ENCODE measurements at places on chromosomes 6 and 20. TPM values are rescaled to one million over a fixed set of nuclear protein-coding genes. Genes with fewer than 3 reads are reported as not detected.

GRCh38 chr20:46562373-46563169 lies 12.1 kb upstream of the OCSTAMP start:
- peak; percentile 4 for DNase-seq

DNA sequence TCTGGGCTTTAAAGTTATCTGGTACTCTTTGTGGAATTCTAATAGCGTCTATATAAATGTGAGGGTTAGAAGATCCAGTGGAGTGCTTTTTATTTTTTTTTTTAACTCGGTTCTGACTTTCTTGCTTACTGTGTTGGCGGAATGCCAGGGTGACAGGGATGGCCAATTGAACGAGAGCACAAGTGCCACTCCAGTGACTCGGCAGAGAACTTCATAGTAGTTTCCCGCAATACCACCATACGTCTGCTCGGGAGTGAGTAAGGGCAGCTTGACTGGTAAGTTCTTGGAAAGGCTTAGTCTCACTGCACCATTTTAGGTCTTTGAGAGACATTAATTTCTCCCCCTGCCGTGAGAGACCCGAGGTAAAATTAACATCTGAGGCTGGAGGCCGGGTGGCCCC lies 49.4 kb upstream of the TULP1 start:
- DNase-seq, result no peak

DNA sequence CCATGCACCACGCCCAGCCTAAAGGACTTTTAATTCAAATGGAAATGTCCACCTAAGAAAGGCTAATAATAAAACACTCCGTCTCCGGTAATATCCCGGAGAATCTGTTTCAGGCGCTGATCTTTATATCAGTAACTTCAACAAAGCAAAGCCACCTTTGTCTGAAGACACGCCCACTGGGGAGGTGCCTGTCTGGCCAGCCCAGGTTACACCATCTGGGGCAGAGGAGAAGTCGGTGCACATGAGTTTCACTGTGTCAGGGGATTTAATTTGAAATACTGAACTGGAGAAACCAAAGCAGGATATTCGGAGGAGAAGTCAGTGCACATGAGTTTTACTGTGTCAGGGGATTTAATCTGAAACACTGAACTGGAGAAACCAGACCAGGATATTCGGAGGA lies 9.4 kb downstream of the SERPINB6 start:
- no peak for DNase-seq

- peak; percentile 44 for DNase-seq
Measured at GRCh38 chr6:51025082-51025777, 206.6 kb downstream of the TFAP2B start.

The HLA-DPA1 gene
- polyA plus RNA-seq, result not detected

The TMEM14C gene
- 246 TPM for polyA plus RNA-seq

- DNase-seq, result no peak
Measured at GRCh38 chr6:23415819-23416427, 710.1 kb upstream of the NRSN1 start.

The OR2B6 gene
- not detected for polyA plus RNA-seq

DNA sequence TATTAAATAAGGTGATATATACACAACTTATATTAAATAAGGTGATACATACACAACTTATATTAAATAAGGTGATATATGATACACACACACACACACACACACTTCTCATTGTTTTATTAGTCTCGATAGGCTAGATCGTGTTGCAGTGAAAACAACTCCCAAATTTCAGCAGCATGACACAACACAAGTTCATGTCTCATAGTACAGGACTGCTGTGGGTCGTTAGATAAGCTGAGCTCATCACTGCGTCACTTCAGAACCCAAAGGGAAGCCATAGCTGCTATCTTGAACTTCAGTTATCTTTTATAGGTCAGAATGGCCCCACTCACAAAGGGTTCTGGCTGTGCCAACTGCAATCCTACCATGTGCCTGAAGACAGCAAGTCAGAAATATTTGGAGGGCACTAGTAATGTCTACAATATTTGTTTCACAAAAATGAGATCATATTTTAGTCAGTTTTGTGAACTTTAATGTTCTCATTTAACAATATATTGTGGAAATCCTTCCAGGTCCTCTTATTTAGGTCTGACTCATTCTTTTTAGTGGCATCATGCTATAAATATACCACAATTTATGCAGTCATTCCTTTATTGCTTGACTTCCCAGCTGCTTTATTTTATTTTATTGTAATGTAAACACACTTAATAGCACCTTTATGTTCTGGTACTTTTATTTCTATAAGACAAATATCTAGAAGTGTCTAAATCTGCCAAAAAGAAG lies 290.2 kb downstream of the PHACTR1 start:
- no peak for DNase-seq

- DNase-seq, result no peak
Measured at GRCh38 chr6:36697481-36697903, at the start of gene RAB44. RAB44 (plus strand) TSS chr6:36697826; CDS start chr6:36704236, 6,410 bp downstream.

The VGLL2 gene
- polyA plus RNA-seq, result not detected

DNA sequence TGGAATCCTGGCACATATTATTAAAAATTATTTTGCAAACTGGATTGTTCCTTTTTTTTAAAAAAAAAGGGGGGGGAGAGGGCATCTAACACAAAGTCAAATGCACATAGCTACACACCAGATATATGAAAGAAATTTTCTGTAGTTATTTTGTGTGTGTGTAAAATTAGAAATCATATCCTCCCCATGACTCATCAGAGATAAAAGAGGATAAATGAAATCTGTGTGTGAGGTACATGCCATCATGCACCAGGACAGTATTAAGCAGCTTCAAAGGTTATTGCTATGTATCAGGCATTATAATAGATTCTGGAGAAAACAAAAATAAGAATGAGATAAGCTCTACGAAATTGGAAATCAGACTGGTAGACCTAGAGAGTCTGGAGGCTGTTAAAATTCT lies 5.2 kb downstream of the BTBD9 start:
- no peak for DNase-seq

DNA sequence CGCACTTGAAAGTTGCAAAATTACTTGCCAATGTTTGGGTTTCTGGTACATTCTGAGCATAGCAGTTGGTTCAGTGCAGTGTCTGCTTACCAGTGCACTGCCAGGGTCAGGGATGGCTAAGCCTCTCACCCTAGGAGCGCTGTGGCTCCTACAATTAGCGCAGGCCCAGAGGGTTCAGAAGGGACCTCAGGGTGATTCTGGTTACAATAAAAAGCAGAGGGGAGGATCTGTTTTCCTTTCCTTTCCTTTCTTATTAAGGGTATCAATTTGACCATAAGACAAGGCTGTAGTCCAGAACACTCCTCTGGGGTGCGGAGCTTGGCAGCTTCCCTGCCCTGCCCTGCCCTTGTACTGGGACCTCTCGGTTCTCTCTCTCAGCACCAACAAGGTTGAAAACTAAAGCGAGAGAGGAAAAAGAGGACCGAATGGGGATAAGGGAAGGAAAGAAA lies 2.6 kb downstream of the MAFB start:
- no peak for DNase-seq

DNA sequence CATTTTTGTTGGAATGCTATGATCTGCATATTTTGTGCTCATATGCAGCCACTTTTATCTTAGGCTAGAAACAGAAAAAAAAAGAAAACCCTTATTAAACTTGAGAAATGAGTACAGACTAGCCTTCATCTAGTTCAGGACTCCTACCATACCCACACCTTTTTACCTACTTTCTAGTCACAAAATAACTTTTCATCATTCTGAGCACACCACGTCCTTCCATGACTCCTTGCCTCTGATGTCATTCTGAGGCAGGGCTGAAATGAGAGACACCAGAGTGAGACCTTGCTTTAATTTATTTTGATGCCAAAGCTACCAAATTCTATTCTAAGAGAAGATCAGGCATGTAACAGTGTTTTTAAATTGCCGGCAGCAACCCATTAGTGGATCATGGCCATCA lies 38.8 kb downstream of the SNX3 start:
- DNase-seq, result no peak

DNA sequence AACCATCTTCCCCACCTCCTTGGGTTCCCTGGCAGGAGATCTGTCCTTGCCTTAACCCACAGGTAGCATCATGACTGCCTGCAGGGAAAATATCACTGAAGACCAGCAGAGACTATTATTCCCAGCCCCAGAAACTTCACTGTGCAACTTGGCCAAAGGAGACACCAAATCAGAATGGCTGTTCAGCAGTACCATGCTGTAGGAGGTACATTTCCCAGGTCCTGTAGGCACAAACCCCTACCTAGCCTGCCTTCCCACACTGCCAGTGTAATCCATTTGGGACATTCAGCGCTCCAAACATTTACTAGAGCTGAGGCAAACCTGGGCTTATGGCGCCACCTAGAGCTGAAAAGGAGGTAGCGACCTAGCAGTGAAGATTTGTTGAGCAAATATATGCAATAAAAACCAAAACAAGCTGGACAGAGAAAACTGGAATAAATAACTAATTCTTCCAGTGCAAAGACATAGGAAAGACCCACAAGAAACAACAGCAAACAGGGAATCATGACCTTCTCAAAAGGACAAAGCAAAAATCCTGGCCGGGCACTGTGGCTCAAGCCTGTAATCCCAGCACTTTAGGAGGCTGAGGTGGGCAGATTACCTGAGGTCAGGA lies 60.3 kb downstream of the VTA1 start:
- no peak for DNase-seq

The VSX1 gene
- polyA plus RNA-seq, result not detected

The PACRG gene
- 0.61 TPM for polyA plus RNA-seq

DNA sequence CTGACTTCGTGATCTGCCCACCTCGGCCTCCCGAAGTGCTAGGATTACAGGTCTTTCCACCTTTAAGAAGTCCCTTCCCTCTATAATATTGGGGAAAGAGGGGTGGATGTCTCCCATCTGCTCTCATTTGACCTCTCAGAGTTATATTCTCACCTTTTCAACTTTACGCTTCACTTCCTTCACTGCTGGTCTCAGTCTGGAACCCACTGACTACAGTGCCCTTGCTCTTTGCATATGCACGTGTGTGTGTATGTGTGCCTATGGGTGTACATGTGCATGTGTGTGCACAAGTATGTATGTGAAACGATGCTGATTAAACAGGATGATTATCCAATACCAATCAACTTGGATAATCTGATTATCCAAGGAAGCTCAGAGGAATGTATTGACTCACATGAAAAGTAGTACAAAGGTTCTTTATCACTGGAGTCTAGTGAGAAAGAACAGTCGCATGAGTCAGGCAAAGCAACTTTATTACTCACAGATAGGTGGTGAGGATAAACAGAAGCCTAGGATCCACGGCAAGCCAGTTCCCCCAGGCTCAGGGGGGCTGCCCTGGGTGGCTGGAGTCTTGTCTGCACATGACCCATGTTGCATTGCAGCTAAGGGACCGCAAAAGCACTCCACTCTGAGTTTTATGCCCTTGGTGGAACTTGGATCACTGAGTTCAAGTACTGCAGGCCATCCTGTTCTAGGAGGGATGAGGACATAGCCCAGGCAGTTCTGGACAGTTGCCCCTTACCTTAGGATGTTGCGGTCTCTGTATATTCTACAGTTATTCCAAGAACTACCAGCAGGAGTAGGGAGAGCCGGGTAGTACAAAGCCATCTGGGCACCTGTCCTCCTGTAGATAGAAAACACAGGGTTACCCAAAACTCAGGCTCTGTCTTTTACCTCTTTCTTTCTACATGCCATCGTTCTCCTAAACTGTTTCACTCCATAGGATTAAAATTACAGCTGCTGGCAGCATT lies 50.9 kb downstream of the SNRNP48 start:
- DNase-seq, result peak; percentile 90

DNA sequence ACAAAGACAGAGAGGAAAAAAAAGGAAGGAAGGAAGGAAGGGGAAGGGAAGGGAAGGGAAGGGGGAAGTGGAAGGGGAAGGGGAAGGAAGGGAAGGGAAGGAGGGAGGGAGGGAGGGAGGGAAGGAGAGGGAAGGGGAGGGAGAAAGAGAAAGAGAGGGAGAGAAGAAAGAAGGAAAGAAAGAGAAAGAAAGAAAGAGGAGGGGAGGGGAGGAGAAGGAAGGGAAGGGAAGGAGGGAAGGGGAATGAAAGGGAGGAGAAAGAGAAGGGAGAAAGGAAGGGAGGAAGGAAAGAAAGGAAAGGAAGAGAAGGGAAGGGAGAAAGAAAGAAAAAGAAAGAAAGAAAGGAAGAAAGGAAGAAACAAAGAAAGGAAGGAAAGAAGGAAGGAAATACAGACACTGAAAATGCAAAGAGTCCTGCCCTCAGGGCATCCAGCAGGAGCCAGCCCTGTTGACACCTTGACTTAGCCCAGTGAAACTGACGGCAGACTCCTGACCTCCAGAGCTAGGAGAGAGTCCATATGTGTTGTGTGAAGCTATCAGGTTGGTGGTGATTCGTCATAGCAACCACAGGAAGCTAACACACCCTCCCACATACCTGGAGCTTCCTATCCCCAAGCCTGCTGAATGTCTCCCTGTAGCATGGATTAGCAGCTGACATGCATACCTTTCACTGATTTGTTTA lies 58.7 kb upstream of the SULF2 start:
- peak; percentile 87 for DNase-seq

DNA sequence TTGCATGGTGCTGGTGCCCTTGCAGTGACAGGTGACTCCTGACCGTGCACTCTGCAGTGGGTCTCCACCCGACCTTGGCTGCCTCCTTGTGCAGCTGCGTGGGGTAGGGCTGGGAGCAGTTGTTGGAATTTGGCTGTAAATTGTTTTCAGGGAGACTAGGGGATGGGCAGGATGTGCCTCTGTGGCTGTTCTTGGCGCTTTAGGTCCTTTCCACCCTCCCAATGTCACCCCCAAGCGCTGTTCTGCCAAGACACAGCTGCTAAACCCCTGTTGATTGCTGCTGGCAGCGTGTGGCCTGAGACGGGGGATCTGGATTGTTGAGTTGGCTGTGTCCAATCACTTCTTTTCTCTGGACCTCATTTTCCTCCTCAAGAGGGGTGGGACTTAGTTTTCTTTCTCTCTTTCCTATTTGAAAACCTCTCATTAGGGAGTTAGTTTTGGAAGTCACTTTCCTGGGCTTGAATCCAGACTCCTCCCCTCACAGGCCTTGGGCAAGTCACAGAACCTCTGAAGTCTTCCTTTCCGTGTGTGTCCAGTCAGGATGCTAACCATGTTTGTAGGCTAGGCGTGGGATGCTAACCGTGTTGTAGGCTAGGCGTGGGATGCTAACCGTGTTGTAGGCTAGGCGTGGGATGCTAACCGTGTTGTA lies 8.5 kb downstream of the IGF2R start:
- DNase-seq, result no peak

Measured in keratinocyte (primary cell).